ENCODE measurements at places on chromosomes 5 and 9.

DNA sequence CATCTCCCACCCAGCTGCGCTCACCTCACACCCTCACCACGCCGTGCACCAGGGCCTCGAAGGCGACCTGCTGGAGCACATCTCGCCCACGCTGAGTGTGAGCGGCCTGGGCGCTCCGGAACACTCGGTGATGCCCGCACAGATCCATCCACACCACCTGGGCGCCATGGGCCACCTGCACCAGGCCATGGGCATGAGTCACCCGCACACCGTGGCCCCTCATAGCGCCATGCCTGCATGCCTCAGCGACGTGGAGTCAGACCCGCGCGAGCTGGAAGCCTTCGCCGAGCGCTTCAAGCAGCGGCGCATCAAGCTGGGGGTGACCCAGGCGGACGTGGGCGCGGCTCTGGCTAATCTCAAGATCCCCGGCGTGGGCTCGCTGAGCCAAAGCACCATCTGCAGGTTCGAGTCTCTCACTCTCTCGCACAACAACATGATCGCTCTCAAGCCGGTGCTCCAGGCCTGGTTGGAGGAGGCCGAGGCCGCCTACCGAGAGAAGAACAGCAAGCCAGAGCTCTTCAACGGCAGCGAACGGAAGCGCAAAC, 1.1 kb downstream of the POU4F3 start:
- no peak for DNase-seq

DNA sequence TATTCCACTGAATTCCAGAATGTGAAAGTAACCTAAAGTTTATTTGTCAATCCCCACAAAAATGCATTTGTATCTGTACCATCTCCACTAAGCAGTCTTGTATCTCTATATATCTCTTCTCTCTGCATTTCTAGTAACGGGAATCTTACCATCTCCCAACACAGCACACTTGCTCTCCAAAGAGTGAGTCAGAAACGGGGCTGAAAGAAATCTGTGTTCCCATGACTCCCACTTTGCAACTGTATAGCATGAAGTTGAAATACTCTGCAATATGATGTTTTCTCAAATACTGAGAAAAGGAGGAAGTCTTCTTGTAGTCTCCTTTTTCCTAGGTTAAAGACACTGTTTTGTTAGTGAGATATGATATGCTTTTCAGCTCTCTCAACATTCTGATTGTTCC, 848.8 kb upstream of the ACO1 start:
- DNase-seq = no peak

DNA sequence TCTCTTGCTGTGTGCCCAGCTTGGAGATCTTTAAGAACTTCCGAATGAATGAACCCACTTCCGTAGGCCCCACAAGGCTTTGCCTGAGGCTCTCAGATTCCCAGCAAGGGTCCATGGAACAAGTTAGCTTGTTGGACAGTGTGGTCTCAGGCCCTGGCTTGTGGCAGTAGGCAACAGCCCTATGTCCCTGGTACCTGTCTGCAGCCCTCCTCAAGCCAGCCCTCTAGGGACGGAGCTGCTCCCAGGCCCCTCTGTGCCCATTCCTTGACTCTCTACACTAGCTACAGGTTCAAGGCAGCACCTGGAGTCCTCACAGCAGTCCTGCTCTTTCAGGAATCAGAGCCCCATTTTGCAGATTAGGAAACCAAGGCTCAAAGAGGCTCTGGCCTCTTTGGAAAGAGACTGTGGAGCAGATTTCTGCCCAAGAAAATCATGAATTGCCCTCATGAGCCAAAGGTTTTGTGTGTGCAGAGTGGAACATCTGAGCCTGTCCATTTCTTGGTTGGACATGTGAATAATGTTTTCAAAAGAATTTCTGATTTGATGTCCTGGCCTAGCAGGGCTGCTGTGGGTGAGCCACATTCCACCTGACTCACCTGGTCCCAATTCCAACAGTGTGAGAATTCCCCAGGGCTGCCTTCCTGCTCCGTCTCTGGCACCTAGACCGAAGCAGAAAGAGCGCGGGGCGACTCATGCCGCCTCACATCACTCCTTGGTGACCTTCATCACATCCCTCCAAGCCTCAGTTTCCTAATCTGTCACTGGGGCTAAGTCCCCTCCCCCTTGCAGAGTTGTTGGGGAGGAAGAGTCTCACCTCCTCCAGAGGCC, 131.7 kb downstream of the BARX1 start:
- DNase-seq = no peak

DNA sequence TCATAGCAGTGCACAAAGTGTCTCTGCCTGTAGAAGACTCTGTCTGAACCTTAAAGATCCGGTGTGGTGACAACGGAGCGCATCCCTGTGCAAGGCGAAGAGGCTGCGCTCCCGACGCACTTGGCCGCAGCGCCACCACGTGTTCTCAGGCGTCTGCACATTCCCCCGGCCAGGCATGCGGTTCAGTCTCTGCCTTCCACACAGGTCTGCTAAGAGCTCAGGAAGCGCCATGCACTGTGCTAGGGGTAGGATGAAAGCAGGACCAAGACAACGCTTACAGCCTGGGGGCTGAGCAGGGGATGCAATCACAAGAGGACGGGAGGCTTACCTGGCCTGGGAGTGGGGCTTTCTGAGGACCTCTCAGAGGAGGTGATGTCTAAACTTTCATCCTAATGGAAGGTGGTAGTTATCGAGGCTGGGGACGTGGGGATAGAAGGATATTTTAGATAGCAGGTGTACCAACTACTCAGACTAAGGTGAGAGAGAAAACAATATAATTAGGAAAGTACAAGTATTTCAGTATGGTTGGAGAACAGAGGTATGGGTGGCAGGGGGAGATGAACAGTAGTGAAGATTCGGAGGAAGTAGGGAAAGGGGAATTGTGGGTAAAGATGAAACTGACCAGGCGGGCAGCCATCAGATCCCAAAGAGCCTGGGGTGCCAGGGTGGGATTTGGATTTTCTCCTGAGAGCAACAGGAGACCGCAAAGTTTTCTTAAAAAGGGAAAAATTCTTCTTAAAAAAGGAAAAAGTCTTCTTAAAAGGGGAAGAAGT, 13.3 kb downstream of the CAPSL start:
- peak; percentile 74 for DNase-seq

DNA sequence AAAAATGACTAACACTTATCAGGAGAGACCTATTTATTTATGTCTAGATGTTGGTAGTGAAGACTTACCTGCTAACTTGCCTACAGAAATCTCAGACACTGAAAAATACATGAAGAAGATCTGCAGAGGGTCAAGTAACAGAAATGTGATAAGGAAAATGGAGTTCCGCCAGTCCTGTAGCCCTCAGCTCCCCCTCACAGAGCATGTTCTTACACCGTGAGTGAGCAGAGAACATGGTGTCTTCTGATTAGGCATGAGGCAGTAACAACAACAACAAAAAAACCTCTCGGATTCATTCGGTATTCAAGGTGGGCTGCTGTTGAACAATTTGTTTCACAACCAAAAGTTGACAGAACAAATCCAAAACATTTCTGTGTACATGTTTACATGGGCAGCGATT, 162.0 kb upstream of the SNX2 start:
- DNase-seq = no peak

DNA sequence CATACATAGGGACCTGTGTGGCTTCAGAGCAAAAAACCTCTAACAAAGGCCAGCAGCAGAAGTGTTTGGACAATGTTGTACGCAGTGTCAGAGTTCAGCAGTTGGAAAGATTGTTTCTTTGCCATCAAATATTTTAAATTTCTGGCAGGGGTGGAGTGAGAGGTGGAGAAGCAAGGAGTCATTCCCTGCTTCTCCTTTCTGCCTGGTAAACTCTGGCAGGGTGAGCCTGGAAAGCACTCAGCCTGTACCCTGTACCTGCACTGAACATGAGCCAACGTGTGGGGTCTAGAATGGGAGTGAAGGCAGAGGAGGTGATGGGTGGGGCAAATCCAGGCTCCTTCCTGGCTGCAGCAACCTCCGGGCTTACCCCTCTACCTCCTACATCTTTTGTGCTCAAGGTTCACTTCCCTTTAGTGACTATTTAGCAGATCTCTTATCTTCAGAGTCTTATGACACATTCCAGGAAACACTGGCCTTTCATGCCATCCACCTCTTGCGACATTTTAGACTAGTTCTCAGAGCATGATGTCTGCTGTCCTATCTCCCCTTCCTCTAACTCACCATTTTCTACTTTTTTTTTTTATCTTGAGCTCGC, 445.0 kb upstream of the PIK3R1 start:
- no peak for DNase-seq

DNA sequence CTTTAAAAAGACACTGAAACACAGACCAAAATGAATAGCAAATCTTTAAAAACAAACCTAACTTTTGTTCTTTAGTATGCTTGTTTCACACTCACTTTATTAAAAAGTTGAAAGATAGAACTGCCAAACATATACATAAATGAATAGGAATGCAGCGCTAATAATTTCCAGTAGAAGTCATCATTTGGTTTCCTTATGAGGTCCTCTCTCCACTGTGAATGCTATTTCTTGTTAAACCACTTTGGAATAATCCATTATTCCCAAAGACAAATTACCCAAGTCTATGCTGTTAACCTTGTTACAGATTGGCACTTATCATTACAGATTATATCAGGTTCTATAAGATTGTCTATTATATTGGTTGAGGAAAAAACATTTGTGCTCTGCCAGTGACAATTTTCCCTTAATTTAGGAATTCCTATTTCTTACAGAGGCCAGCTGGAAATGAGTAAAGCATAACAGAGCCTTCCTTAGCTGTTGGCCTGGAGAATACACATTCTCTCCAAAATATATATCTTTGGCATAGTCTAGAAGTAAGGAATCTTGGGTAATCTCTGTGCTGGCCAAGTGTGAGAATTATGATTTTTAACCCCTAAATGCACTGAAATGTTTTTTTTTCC, 29.3 kb upstream of the MINAR2 start:
- DNase-seq = no peak

DNA sequence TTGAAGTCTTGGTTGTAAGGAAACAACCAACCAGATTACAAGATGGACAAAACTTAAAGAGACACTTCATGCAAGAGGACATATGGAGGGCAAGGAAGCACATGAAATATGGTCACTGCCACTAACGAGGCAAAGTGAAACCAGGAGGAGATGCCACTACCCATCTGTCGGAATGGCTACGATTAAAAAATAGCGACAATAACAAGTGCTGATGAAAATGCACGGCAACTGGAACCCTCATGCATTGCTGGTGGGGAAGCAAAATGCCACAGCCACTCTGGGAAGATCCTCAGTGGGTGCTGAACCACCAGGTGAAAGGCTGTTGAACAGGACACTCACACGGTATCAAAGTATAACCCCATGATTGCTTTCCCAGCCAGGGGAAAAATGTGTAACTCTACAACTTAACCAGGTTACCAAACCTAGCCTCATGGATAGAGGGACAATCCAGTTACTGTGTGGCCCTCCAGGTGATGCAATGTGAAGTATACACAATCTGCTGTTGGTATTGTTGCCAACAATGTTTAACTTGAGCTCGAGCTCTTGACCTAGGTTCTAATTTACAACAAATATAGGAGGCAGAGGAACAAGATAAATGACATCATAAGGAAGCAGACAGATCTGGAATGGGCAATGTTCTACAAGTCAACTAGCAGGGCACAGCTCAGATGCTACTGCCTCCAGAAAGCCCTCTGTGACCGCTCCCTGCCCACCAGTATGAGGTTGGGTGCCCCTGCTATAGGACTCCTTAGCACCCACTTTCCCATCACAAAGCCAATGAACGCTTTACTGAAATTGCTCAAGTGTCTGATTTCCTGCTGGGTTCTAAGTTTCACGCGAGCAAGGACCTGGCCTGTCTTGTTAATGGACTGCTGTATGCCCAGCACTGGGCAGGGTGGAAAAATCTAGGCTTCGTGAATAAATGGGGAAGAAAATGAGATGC, 25.8 kb downstream of the SH3PXD2B start:
- no peak for DNase-seq

DNA sequence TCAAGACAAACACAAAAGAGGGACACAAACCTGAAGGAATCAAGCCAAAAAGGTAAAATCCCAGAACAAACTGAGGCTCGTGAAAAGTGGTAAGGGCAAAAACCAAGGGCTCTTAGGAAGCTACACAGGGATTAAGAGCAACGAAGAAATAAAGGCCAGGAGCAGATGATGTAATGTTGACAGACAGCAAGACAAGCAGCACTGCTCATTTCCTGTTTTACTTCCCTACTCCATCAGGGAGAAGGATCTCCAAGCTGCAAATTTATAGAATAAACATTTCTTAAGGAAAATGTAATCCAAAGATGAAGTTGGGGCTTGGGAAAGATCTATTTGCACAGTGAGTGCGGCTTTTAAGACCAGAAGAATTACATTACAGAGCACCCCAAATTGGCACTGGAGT, 182.3 kb upstream of the MAP1B start:
- no peak for DNase-seq

GRCh38 chr9:133113163-133113948, 7.7 kb downstream of the RALGDS start:
- DNase-seq = no peak

DNA sequence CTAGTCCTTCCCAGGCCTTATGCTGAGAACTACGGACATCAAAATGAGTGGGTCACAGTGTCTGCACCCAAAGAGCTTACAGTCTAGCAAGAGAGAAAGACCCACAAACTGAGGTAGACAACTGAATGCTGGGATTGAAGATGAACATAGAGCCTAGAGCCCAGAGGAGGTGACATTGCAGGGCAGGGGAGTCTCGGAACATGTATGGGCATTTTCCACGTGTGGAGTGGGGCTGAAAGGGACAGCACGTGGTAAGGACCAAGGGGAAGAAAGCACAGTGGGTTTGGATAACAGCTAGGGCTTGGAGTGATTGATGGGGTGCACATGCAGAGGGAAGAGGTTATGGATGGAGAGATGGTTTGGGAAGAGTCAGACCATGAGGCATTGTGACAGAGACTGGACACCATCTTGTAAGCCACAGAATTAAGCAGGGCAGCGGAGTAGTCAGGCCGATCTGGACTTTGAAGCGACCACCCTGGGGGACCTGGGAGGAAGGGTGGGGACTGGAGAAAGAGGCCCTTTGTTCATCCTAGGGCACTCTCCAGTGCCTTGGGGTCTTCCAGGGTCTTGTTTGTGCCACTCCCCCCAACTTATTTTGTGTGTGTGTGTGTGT, 47.5 kb upstream of the SH3PXD2B start:
- DNase-seq = no peak

DNA sequence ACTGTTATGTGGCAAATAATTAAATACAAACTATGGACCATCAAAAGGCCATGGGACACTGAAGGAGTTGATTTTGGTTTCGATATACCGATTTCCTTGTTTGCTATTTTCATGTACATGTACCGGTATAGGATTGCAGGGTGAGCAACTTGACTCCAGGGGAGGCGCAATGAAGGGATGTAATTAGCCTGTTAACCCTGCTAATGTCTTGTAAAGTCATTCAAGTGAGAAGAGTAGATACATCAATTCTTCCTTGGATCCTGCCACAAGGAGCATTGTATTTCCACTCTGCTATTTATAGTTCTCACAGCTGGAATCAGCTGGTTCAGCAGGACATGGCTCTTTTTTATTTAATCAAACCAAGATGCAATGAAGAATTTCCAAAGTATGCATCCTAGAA, 102.0 kb downstream of the STK32A start:
- DNase-seq = no peak

DNA sequence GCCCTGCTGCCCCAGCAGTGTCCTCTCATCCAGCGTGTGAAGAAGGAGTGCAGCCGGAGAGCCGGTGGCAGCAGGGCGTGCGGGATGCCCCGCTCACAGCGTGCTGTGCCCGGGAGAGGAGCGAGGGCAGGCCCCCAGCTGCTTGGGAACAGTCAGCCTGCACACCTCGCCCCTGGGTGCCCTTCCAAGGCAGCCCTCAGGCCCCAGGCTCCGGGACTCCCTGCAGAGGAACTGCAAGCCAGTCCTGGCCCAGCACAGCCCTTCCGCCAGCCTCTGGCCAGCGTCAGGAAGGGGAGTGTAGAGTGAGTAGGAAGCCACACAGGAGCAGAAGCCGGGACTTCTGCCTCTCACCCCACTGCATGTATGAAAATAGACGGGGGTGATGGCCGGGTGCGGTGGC, 43.5 kb downstream of the ADAMTS2 start:
- no peak for DNase-seq

GRCh38 chr9:80501635-80502034, 929.9 kb downstream of the TLE4 start:
- no peak for DNase-seq

Measured in stimulated activated CD8-positive, alpha-beta memory T cell treated with anti-CD3 and anti-CD28 coated beads, Interleukin-2, amount 100 ng/mL, for 1 hour (primary cell).